ENCODE measurements at places on chromosomes 7 and 10. TPM values are rescaled to one million over a fixed set of nuclear protein-coding genes. Genes with fewer than 3 reads are reported as not detected.

DNA sequence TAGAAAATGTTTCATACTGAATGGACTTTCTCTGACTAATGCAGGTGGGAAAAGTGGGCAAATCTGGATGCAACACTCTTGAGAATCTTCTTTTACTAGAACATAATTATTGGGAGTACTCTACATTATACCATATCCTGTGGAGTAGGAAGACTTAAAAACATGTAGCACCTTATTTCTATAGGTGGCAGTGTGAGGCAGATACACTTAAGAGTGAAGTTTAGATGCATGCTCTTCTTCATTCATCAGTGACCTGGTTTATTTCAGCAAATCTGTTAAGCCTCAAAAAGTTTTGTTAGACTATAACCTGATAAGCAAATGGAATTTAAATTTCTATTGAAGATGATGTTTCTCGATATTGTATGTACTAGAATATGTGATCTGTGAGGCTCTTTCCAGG, 1087.1 kb upstream of the LRRN3 start:
- DNase-seq, result no peak

- no peak for DNase-seq
Observed at GRCh38 chr10:80555415-80555814, 17.7 kb downstream of the SH2D4B start.

DNA sequence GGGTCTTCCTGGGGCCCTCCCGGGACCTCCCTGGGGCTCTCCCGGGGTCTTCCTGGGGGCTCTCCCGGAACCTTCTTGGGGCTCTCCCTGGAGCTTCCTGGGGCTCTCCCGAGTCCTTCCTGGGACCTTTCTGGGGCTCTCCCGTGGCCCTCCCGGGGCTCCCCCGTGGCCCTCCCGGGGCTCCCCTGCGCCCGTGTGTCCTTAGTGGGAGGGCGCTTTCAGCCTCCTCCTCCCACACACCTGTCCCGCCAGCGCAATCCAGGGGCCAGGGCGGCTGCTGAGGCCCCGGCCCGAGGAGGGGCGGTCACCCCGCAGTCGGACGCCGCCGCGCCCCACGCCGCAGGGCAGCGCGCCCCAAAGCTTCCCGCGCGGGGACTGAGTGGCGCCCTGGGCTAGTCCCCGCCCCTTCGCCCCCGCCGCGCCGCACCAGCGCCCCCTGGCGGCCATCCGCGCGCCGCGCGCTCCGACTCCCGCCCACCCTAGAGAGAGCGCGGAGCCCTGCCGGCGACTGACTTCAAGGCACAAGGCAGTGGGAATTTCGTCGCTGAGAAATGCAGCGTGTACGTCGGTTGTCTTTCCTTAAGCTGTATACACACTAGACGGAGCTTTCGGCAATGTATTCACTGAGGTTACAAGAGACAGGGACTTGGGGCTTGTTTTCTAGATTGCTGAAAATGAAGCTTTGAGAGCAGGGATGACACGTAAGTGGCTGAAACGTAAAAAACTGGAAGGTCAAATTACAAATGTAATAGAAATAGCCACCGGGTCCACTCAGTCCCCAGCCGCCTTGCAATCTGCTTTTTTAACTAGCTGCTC, 47.1 kb downstream of the INSIG1 start:
- DNase-seq, result peak; percentile 85

DNA sequence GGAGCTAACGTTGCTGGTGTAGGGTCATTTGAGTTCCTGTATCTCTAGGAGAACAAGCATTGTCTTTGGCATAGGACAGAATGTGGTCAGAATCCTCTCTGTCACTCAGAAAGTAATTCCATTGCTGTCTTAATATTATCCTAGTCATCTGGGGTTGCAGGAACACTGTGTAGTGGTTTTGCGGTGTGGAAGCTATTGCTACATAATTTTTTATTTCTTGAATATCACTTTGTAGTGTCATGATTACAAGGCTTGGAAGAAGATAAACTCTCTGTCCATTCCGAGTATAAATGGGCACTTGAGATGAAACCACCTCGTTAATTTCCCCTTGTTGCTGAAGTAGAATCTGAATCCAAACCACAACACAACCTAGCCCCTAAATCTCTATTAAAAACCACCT, 919.2 kb downstream of the LRMDA start:
- no peak for DNase-seq

The TBX20 gene
- total RNA-seq, result not detected

GRCh38 chr10:60974463-60975149, 30.6 kb upstream of the RHOBTB1 start:
- DNase-seq, result no peak

DNA sequence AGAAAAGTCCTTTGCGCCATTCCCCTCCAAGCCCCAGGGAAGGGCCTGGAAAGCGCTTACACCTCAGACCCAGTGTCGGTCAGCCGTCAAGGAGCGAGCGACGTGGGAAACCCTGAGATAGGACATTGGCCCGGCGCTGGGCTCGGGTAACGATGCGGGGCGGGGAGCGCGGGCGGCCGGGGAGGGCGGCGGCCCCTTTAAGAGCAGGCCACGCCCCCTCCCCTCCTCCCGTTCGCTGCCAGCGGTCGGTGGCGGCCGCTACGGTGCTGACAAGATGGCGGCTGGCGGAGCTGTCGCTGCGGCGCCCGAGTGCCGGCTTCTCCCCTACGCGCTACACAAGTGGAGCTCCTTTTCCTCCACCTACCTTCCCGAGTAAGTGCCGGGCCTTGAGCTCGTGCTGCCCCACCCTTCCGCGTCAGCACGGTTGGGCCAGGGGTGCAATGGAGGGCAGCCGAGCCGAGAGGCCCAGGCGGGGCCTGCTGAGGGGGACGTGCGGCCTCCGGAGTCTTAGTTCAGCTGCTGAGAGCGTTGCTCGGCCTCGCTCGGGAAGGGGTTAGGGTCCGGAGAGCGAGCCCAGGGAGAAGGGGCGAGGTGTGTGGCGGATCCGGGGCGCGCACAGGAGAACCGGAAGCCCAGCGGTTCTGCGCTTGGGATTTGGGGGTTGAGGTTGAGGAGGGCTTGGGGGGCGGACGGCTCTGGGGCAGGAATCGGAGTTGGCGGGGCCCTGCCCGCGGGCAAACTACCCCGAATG, at the start of gene MKLN1:
MKLN1 (plus strand) TSS at position 251 of the 751 bp plus-strand sequence; CDS start at position 275, 24 bp downstream.
- DNase-seq, result peak; percentile 96

- DNase-seq, result no peak
Observed at GRCh38 chr7:26461518-26461917, 169.9 kb downstream of the SNX10 start.

DNA sequence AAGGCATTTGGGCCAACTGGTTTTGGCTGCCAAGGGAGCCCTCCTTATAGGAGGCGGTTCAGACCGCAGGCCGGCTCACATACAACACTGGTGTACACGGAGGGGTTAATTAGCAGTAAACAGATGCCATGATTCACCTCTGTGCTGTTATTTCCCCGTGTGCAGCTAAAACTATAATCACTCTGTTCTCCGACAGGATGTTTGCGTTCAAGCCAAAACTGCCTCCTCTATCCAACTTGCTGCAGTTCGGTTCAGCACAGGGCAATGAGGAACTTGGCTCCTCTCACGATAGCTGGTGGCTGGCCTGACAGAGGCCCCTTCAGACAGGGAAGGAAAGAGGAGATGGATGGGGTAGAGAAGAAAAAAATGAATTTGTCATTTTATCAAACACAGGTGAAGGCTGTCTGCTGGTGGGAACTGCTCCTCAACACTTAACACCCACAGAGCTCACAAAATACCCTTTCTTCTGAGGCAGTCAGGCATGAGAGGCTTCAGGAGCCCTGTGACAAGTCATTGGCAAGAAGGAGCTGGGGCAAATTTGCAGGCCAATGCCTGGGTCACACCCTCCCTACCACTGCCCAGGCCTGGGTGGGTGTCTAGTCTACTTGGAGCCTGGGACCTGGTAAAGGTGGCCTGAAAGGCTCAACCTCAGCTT, 24.0 kb downstream of the KCNMA1 start:
- DNase-seq, result no peak

The C10orf53 gene
- not detected for total RNA-seq

DNA sequence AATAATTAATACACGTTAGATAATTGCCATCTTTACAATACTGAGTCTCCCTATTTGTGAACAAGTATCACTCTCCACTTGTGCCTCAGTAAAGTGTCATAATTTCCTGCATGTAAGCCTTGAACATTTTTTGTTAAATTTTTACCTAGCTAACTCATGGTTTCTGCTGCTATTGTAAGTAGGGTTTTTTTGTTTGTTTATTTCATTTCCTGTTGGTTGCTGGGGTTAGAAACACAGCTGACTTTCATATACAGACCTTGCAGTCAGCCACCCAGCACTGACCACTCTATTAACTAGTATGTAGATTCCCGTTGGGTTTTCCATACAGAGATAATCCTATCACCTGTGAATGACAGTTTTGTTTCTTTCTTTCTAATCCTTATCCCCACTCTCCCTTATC, 133.3 kb downstream of the MPP7 start:
- no peak for DNase-seq

The BMPER gene
- total RNA-seq, result 0.60 TPM

GRCh38 chr7:43905956-43906330, 453 bp downstream of the URGCP start:
- peak; percentile 68 for DNase-seq

DNA sequence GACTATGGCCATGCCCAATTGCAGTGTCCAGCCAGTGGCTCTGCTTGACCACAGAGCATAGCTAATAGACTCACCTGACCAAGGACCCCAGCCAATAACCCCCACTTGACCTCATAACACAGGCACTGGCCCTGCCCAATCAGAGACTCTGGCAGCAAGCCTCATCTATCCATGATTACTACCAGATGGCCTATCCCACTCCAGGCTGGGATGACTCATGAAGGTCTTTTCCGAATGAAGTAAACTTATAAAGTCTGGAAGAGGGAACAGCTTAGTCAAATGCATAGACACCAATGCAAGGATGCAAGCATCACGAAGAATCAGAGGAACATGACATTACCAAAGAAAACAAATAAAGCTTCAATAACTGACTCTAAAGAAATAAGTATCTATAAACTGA, 141.4 kb downstream of the TMEM168 start:
- no peak for DNase-seq

DNA sequence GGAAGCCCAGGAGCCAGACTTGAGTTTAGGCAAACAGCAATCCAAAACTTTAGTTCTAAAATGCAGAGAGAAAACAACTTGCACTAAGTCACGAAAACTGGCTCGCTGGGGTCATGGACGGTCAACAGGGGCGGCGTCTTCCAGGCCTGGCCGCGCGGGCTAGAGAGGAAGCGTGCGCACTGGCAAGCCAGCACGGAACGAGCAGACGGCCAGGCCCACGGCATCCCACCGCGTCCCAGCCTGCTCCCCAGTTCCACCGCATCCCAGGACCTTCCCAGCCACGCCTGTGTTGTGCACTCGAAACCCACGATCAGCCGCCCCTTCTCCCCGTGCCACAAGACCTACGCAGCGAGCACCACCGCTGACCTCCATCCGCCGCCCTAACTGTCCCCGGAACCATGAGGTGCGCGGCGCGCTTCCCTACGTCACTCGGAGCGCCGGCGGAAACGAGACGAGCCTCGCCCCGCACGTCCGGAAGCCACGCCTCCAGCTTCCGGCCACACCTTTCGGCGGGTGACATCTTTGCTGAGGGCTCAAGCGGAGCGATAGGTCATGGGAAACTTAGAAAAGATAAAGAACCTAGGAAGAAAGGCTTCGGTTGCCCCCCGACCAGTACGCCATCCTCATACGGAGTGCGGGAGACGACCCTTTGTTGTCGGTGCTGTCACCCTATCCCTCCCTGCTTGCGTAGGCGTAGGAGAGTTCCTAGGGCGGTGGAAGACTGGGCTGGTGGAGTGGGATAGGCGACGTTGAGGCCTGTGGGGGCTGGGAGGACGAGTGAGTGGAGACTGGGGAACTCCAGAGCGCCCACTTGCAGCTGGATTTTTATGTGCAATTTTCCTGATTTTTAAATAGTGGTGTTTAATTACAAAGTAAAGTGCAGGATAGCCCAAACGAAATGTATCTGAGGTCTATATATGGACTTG, at the start of gene TBRG4:
TBRG4 (minus strand) TSS at position 400 of the 926 bp plus-strand sequence. CDS start 2,460 bp downstream, outside the sequence.
- peak; percentile 98 for DNase-seq

The CARD11 gene
- total RNA-seq, result 9.6 TPM

DNA sequence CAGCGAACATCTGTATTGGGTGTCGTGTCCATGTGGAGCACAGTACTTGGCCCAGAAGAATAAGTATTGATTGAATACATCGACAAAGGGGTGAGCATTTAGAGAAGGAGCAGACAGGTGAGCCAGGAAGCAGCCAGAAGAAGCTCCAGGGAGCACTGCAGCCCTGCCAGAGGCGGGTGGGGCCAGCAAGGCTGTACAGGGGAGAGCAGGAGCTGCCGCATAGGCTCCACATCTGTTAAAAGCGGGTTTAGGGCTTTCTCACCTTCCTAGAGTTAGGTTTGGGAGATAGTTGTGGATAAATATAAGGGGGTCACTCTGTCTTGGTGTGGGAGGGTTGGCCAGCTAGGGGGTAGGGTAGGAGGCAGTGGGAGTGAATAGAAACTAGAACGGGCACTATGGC, 1.3 kb upstream of the CPA1 start:
- DNase-seq, result no peak

- no peak for DNase-seq
Observed at GRCh38 chr10:62062752-62063512, 161.4 kb downstream of the ARID5B start.

The FLNC gene
- total RNA-seq, result 12.2 TPM

DNA sequence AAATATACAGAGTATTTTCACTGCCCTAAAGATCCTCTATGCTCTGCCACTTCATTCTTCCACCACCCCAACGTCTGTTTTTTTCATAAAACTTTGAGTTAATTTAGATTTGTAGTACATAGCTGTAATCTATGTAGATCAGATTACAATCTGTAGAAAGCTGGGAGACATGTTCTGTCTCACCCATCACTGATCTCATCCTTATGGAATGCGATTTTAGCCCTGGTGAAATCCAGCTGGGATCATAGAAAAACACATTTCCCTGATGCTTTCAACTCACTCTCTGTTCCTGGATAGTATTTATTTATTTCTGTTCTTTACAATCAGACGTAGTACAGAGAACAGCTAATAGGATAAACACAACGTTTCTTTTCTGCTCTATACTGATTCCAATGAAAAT, 521.0 kb downstream of the KIF20B start:
- peak; percentile 12 for DNase-seq

- no peak for DNase-seq
Observed at GRCh38 chr7:136956232-136956631, 87.8 kb downstream of the CHRM2 start.

DNA sequence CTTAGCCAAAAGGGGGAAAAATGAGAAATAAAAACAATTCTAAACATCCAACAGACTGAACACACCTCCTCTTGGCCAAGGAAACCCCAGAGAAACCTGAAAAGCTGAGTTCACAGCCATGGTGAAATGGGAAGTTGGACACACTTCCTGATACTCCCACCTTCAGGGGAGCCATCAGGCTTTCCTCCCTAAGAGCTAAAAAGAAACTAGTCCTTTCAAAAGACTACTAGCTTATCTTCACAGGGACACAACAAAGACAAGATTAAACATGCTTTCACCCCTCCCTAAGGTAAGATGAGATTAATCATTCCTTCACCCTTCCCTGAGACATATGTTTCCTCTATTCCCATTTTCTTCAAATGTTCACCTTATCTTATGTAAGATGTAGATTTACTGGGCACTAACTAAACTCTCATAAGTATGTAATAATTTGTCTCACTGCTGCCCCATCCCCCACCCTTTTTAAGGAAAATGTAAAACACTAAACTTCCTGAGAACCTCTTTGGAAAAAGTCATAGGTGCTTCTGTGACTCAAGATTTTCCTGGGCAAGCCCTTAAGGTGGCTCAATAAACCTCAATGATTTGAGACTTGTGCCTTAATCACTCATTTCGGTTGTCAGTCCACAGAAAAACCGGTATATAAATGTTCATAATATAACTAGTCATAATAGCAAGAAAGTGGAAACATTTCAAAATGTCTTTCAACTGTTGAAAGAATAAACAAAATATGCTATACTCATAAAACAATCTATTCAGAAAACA, 40.5 kb downstream of the HTR7 start:
- no peak for DNase-seq

Measured in kidney (tissue), 22 donors.